ENCODE measurements at places on chromosomes 4 and X.

DNA sequence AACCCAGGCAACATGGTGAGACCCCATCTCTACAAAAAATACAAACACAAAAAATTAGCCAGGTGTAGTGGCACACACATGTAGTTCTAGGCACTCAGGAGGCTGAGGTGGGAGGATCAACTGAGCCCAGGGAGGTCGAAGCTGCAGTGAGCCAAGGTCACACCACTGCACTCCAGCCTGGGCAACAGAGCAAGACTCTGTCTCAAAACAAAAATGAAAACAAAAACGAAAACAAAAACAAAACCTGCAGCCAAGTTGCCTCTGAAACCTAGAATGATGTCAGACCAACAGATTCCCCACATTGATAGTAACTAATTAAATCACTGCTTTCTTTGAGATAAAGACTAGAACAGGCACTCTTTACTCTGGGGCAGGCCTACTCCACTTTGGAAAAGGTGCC, 104.5 kb downstream of the AMELX start:
- no peak for DNase-seq

DNA sequence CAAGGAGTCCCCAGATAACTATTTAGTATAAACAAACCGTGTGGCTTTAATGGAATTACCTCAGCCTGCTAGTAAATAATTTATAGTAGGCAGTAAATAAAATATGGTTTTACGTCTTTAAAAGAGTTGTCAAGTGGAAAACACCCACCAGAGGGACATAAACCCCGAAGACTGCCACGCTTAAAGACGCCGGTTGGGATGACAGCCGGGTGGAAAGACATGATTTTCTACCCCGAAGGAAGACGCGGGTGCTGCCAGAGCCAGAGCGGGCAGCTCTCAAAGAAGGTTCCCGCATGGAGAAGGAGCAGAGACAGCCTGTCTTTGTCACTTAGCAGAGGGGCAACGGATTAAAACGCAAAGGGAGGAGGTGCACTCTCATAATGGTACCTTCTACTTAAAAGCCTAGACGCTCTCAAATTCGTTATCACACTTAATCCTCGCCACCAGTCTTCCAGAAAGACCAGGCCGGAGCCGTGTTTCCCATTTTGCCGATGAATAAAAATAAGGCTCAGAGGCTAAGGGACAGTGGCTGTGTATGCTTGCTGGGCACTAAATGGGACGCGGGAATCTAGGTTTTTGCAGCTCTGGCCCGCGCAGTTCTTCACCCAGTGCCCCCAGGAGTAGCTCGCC, 140.5 kb upstream of the ZIC3 start:
- DNase-seq, result no peak

GRCh38 chrX:63922221-63922620, 137.2 kb upstream of the ARHGEF9 start:
- no peak for DNase-seq

DNA sequence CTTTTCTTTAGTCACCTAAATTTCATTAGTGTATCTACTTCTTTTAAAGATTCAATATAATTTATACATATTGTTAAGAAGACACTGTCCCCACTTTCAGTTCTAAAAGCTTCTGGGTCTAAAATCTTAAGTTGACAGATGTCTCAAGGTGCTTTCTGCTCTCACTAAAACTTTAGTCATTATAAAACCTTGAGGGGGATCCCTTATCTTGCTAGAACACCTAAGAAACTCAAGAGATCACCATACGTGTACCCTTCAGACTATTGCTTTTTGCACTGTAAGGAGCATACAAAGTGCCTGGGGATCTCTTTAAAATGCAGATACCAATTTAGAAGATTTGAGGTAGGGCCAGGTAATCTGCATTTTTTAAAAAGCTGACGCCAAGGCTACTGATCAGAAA, 30.1 kb downstream of the CYBB start:
- DNase-seq, result no peak

GRCh38 chr4:10082047-10082446, 34.6 kb downstream of the WDR1 start:
- no peak for DNase-seq

DNA sequence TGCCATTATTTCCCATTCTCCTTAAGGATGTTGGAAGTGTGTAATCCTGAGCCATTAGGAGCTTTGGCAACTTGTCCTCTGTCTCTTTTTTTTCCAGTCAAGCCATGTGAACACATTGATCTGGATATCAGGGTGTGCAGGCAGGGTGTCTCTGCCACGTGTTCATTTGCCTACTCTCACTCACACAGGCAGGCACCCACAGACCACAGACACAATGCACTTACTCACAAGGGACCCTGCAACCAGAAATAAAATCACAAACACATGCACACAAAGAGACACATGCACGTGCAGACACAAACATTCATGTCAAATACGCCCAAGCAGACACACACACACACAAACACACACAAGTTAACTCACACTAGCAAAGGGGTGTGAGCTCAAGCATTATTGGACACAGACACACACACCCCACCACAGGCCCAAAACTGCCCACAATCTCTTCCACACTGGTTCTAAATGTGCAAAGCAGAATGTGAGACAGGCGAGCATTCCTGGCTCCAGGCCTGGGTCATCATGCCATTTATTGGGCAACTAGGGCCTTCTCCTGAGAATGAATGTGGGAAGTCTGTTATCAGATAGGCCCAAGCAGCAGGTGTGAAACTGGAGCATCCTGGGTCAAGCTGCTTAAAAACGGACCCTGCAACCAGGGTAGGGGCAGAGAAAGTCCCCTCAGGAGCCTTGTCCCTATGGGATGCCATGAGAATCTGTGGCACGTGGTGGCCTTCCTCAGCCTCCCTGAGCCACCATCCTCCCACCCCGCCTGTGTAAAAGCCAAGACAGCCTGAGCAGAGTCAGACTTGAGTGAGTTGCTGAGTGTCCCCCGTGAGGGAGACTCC, 63.4 kb downstream of the NBDY start:
- DNase-seq, result no peak

DNA sequence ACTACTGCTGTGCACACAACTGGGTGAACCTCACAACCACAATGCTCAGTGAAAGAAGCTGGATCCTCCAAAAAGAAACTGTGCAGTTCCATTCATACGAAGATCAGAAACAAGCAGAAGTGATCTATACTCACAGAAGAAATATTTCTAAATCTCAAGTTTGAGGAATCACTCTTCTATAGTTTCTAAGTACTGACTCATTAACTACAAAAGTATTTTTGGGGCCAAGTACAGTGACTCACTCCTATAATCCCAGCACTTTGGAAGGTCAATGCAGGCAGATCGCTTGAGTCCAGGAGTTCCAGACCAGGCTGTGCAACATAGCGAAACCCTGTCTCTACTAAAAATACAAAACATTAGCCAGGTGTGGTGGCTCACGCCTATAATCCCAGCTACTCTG, 51.3 kb upstream of the RELL1 start:
- DNase-seq, result no peak

GRCh38 chr4:67512501-67512900, 32.8 kb downstream of the CENPC start:
- no peak for DNase-seq

All from NCI-H1417 (cell line).